HFF-Myc (cell line): ENCODE measurements at places on chromosomes 11 and 22.

- no peak for DNase-seq
Observed at GRCh38 chr22:17120711-17121232, 388 bp downstream of the TMEM121B start.

DNA sequence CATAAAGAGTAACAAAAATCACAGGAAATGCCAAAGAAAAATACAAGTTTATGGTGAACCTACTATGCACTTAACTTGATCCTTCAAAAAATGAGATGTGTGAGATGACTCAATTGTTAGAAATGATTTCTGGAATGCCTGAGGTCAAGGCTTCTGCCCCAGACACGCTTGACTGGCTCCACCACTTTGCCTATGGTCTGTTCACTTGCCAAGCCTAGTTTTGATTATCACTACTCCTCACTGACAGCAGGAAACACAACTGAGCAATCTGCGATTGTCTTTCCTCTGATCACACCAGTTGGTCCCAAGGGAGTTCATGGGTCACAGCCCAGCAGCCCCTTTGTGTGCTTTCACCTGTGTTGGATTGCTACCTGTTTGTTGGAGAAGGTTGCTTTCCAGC, 20.6 kb upstream of the PRDM10 start:
- DNase-seq = no peak

DNA sequence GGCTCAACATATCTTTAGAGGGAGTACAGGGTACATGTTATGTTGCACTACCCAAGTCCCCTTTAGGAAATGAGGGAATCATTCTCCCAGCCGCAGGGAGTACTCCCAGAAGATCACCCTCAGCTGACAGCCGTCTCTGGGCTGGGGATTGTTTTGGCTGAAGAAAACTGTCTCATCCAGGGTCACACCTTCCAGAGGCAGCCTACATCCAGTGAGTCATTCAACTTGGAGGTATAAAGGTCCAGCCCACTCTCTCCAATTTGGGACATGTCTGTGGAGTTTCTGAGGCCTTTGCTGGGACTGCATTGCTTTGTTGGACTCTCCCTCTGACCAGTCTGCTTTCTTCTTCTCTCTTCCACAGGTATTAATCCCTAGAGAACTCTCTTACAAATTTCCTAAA, 42.1 kb downstream of the RASSF10 start:
- no peak for DNase-seq

- no peak for DNase-seq
Observed at GRCh38 chr11:66172146-66172545, 96.3 kb upstream of the RAB1B start.

DNA sequence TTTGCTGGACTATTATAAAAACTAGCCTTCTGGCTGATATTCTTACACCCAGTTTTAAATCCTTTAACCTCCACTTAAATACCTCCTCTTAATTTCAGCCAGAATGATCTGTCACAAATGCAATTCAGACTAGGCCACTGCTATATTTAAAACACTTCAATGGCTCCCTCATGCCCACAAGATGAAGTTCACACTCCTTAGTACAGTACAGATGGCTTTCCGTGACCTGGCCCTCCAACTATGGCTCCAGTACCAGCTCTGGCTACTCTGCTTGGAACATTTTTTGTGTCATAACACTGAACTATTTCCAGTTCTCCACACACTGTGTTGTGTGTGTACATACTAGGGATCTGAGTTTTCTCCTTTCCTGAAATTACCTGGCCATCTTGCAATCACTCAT, 353.4 kb downstream of the SOX6 start:
- DNase-seq = no peak

GRCh38 chr11:120261321-120261720, 21.4 kb downstream of the POU2F3 start:
- DNase-seq = no peak

GRCh38 chr22:39809772-39810557, 83.6 kb downstream of the ENTHD1 start:
- no peak for DNase-seq

DNA sequence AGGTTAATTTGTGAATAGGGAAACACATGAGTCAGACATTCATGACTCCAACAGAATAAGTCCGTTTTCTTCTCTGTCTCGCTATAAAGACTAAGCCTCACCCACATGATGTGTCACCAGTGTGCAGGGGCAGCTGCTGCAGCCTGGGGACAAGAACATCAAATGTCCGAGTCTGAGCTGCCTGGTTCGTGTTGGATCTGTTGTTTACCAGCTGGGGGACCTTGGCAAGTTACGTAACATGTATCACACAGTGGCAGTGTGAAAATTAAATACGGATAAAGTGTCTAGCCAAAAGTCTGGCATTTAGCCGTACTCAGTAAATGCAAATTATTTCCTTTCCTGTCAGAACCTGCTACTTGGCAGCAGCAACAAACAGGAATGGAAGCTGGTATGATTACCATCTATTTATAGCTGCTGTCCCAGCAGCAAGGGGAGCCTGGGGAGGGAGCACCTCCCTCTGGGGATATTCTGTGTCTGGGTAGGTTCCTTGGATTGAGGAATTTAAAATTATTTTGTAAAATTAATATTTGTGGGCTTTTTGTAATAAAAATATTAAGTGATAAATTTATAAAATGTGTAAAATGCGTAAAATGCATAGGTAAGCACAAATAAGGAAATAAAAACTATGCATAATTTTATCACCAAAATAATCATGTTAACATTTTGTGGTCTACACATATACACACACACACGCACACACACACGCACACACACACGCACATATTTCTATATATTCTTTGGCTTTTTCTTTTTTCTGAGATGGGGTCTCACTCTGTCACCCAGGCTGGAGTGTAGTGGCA, 1.3 kb upstream of the CLDN25 start:
- no peak for DNase-seq

DNA sequence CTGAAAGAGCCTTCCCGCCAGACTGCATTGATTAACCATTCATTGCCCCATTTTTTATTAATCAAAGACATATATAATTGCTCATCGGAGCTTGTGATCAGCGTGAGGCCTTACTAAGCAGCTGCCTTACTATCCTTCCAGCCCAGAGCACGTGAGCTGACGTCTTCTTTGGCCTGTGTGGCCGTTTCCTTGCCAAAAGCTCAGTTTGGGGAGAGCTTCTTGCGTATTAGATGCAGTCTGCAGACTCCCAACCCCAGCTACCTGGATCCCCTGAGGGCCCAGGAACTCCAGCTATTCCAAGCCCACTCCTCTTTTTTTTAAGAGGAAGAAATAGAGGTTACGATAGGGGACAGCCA, 784 bp upstream of the SLC43A3 start:
- DNase-seq = no peak

GRCh38 chr22:47632701-47633100, 870.3 kb downstream of the TBC1D22A start:
- DNase-seq = no peak

- no peak for DNase-seq
Observed at GRCh38 chr11:106619320-106619990, 398.8 kb downstream of the GUCY1A2 start.

DNA sequence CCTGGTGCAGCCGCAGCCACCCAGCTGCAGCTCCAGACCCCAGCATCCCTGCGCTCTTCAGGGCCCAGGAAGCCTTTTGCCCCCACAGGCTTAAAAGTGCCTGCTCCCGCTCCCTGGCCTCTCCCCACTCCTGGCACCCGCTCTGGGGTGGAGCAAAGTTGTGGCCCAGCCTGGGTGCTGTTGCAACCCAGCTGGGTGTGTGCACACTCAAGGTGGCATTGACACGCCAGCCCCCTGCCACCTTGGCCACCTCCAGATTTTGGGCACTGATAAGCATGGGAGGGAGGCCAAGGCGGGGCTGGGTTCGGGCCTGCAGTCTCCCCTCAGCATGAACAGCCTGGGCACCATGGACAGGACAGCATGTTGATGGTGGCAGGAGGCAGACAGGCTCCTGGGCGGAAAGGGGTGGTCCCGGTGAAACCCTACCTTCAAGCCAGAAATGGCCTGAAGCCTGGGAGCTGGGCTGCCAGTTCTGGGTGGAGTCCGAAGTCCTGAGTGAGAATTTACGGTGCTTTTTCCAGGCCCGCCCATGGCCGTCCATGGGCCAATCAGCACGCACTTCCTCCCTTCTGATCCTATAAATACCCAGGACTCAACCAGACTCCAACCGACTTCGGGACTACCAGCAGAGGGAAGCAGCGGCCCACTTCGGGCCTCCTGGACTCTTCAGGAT, 23.6 kb upstream of the RNASEH2C start:
- DNase-seq = no peak

GRCh38 chr11:82811369-82811768, 77.7 kb upstream of the FAM181B start:
- no peak for DNase-seq

DNA sequence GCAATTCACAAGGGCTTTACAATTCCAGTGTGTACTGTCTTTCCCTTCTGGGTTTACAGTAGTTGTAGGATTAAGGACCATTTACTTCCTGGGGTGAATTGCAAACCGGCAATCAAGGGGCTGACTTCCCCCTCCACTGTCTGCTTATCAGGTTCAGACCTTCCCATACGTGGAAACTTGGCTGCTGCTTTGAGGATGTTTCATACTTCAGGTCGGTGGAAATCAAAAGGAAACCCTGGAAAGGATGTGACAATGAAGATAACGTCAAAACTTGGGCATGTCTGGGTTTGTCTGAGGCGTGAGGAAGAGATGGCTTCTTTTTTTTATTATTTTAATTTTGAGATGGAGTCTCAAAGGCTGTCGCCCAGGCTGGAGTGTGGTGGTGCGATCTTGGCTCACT, 2.1 kb upstream of the RTCB start:
- DNase-seq = no peak

- no peak for DNase-seq
Observed at GRCh38 chr22:19394274-19395050, 37.1 kb downstream of the HIRA start.

DNA sequence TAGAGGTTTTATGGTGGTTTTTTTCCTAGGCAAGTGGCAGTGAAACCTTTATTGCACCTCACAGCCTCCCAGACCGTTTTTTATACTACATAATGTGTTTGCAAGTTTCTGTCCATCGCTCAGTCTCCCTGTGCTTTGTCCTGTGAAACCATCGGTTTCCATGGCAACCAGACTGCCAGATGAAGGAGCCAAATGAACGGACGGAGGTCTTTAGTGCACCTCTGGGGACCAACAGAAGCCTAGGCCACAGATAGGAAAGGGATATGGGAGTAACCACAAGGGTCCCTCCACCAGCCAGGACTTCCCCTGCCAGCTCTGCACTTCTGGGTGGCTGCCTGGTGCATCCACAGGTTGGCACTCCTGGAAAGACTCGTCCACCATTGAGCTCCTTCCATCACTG, 165.0 kb downstream of the CHST1 start:
- DNase-seq = no peak

GRCh38 chr22:27880778-27881394, 38.2 kb downstream of the PITPNB start:
- DNase-seq = peak; percentile 73

DNA sequence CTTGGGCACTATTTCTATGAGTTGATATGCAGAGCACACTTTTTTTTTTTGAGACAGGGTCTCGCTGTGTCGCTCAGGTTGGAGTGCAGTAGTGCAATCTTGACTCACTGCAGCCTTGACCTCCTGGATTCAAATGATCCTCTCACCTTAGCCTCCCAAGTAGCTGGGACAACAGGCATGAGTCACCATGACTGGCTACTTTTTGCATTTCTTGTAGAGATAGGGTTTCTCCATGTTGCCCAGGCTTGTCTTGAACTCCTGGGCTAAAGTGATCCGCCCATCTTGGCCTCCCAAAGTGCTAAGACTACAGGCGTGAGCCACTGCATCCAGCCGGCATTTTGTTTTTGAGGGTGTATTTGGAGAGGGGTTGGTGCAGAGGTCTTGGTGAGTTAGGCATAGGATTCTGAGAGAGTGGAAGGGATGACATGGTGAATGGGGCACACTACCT, 29.9 kb upstream of the MTCH2 start:
- DNase-seq = peak; percentile 2

DNA sequence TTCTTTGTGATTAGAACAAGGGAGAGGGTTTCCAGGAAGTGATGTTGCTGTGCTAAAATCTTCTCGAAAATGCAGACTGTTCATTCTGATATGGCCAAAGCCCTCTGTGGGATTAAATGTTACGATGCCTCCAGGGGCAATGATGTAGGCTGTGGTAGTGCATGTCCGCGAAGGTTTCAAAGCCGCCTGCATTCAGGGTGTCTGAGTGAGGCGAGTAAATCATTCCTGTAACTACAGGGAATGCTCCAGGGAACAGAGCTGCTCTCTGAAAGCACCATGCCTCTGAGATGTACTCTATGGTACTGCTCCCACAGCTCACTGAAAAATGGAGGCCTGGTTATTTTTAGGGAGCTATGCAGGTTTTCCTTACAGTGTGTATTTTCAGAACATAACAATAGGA, 21.2 kb downstream of the PDGFD start:
- no peak for DNase-seq

- DNase-seq = no peak
Observed at GRCh38 chr11:1392111-1392510, 2.4 kb downstream of the BRSK2 start.

DNA sequence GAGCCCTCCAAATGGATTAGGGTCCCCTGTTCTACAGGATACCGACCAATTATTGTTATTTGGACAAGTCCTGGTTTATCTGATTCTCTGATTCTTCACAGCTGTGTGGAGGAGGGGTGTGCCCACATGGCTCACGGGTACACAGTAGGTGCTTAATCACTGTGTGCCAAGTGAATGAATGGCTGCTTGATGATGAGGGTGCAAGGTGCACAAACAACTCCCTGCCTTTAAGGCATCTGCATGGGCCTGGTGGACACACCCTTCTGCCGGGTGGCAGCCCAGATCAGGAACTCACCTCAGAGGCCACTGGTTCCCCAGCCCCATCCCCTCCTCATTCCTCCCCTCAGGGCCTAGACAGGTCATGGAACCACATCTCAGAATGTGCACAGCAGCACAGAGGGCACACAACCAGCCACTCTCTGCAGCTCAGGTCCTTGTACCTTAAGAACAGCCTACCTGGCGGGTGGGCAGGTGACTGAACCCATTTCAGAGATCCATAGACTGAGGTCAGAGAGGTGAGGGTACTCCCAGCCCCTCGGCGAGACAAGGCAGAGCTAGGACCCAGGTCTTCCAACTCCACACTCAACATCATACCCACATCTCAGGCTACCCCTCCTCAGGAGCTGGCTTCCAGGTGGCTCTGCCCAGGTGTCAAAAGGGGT, 50.3 kb downstream of the SHANK2 start:
- no peak for DNase-seq

- DNase-seq = no peak
Observed at GRCh38 chr22:41998361-41999261, at the start of gene WBP2NL. Gene WBP2NL, plus strand, starts transcription at chr22:41998788. Its CDS starts 31 bp downstream, at chr22:41998819.

DNA sequence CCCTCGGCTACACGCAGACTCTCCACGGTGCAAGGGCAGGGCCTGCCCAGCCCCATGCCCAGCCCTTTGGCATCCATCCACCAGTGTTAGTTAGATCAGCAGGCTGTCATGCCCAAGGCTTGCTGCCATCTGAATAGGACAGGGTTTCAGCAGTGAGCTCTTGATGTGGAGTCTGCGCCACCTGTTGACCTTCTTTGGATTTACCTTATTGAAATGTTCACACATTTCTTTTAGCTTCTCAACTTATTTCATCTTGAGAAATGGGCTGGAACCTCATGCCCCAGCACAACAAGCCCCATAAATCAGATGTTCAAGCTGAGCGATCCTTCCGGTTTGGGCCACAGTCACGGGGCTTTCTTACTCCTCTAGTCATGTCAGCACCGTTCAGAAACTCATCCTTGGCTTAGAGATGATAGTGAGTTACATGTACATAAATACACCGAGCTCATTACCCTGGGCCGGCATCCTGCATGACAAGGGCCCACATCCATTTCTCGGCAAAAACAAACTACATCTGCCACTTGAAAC, 61.7 kb downstream of the PARVB start:
- DNase-seq = peak; percentile 15

- DNase-seq = peak; percentile 69
Observed at GRCh38 chr22:38313384-38313955, 3.8 kb downstream of the CSNK1E start.
